NCI-H1092 (cell line): ENCODE measurements at places on chromosomes 12 and 14.

GRCh38 chr14:46290706-46291105 lies 360.9 kb downstream of the RPL10L start:
- DNase-seq = no peak

DNA sequence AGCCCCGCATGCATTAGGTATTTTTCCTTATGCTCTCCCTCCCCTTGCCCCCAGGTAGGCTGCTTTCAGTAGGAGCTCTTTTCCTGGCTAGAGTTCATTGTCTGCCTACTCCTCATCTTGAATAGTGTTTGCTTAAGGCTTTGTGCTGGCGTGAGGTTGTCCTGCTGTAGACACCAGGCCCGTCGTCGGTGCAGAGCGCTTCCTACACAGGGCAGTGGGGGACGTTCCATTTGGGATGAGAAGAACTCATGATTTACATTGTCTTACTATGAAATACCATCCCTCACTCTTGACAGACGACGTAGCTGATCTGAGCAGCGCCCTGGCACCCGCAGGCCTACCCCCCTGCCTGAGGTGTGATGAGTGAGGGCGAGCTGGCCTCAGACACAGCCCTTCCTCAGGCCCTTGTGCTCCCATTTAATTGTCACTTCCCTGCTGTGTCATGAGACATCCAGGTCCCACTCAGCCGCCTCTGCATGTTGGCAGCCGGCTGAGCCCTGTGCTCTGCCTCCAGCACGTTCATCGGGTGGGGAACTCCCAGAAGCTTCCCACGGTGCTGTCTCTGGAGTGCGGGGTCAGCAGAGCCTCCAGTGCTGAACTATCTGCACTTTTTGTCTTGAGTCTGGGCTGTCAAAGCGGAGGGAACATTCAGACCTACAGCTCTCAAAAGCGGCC lies 76.0 kb downstream of the WDR20 start:
- DNase-seq = peak; percentile 66

DNA sequence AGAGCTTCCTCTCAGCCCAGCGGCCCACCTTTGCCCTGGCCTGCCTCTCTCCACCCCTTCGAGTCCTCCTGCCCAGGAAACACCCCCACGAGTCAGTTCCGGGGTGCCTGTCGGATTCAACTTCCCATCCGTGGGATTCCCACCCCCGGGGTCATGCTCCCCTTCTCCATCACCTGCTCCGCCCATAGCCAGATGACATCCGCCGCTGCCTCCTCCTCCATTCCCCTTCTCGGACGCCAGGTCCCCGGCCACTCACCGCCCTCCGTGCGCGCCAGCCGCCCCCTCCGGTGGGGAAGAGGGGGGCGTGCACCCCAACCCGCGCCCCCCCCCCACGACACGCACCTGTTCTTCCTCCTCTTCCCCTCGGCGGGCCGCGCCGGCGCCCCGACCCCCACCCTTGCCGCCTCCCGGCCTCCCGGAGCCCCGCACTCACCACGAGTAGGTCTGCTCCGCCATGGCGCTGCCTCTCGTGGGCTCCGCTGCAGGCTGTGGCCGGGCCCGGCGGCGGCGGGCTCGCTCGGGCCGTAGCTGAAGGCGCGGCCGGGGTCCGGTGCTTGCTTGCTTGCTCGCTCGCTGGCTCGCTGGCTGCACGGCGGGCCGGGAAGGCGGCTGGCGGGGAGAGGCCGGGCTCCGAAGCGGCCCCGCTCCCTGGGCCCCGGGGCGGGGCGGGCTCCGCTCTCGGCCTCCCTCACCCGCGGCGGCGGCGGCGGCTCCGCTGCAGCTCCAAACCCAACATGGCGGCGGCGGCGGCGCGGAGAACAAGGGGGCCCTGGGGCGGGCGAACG lies 554 bp downstream of the SPPL3 start:
- DNase-seq = no peak

DNA sequence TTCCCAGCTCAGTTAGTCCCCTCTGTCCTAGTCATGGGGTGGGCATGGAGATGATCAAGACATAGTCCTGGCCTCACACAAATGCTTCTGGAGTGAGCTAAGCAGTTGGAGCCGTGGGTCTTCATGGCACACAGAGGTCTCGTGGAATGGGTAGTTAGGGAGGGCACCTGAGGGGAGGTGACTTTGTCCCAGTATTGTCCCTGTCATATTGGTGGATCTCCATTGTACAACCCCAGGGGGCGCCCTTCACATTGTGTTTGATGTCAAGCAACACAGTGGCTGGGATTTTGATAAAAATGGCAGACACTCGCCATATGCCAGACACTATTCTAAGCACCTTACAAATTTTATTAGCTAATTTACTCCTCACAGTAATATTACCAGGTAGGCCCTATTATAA lies 175.4 kb upstream of the LHX5 start:
- peak; percentile 8 for DNase-seq

DNA sequence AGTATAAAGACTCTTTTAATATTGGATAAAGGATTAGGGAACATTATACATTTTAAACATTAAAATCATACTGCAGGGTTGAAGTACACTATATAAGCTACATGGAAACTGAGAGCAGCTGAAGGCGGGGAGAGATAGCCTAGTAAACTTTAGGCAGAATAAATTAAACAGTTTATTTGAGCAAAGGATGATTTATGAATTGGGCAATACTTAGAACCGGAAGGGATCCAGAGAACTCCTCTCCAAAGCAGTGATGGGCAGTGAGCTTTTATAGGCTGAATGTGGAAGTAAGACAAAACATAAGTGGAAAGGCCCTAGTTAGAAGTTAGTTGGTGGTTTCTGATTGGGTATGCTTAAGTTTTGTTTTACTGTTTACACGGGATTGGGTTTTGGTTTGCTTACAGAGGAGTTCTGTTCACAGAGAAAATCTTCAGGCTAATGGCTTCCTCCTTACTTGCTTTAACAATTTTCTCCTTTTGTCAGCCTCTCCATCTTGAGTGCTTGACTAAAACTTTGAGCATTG lies 18.9 kb downstream of the LEMD3 start:
- DNase-seq = no peak
